ENCODE measurements at places on chromosomes 2 and 18. TPM values are rescaled to one million over a fixed set of nuclear protein-coding genes. Genes with fewer than 3 reads are reported as not detected.

- no peaks in the 10 kb centered on the region for H3K4me1 ChIP-seq
- DNase-seq, result no peak
- H3K4me3 ChIP-seq, result no peak overlapping the region
- no peak overlapping the region for H3K27ac ChIP-seq
- H3K27me3 ChIP-seq, result no peaks in the 10 kb centered on the region
- no peaks in the 10 kb centered on the region for H3K36me3 ChIP-seq
Measured at GRCh38 chr2:212711856-212712255, 173.3 kb upstream of the ERBB4 start.

GRCh38 chr2:200317975-200318374 is 11.5 kb downstream of the SPATS2L start:
- H3K4me1 ChIP-seq, result no peaks in the 10 kb centered on the region
- H3K27ac ChIP-seq, result no peak overlapping the region
- H3K36me3 ChIP-seq, result no peaks in the 10 kb centered on the region
- H3K27me3 ChIP-seq, result no peaks in the 10 kb centered on the region

GRCh38 chr2:239611222-239611795 is 210.5 kb upstream of the HDAC4 start:
- H3K36me3 ChIP-seq, result no peaks in the 10 kb centered on the region
- no peaks in the 10 kb centered on the region for H3K27me3 ChIP-seq
- peaks cover 10% of the 10 kb centered on the region for H3K4me1 ChIP-seq

DNA sequence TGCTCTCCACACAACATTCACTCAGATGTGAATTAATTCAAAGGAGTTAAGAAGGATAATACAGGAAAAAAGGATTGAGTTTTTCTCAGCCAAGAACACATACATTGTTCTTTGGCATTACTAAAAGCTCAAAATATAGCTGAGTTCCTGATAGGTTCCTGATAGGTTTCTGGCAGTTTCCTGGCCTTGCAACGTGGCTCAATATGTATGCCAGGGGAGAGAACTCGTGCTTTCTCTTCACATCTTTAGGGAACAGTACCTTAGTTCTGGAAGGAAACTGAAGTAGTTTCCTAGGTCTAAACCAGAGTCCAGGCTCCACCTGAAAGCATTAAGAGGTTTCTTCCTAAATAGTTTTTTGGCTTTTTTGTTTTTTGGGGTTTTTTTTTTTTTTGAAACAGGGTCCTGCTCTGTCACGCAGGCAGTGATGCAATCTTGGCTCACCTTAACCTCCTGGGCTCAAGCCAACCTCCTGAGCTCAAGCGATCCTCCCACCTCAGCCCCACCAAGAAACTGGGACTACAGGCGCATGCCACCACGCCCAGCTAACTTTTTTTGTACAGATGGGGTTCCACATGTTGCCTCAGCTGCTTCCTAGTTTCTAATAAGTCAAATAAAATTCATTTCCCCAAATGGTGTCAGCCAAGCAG is 42.8 kb downstream of the ESCO1 start:
- no peak for DNase-seq
- H3K27me3 ChIP-seq, result no peaks in the 10 kb centered on the region
- no peak overlapping the region for H3K27ac ChIP-seq
- H3K4me3 ChIP-seq, result no peak overlapping the region
- H3K36me3 ChIP-seq, result peaks cover 8% of the 10 kb centered on the region

- no peaks in the 10 kb centered on the region for H3K4me1 ChIP-seq
- no peak overlapping the region for H3K27ac ChIP-seq
Measured at GRCh38 chr2:62266433-62267038, 70.6 kb downstream of the B3GNT2 start.

DNA sequence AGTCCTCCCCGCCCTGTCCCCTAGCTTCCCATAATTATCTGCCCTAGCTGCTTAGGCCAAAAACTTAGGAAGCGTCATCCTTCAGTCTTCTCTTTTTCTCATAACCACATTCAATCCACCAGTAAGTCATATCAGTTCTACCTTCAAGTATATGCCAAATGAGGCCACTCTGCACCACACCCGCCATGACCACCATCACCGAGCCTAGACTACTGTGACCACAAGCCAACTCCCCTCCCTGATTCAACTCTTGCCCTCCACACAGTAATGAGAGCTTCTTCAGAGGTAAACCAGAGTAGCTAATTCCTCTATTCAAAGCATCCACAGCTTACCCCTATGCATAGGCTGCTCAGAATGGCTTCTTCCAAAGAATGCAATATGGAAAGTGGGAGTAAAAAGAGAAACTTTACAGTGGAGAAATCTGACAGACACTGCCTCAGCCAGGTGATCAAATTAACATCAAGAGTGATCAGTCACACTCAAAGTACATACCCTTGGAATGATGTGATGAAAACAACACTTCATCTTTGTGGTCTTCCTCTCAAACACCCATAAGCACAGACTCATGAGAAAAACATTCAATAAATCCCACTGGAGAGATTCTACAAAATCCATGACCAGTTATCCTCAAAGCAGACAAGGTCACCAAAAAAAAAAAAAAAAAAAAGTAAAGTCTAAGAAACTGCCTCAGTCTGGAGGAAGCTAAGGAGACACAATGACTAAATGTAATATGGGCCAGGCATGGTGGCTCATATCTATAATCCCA is 17.7 kb downstream of the MBOAT2 start:
- DNase-seq, result no peak
- H3K27me3 ChIP-seq, result no peaks in the 10 kb centered on the region
- H3K4me1 ChIP-seq, result no peaks in the 10 kb centered on the region
- H3K36me3 ChIP-seq, result no peaks in the 10 kb centered on the region

DNA sequence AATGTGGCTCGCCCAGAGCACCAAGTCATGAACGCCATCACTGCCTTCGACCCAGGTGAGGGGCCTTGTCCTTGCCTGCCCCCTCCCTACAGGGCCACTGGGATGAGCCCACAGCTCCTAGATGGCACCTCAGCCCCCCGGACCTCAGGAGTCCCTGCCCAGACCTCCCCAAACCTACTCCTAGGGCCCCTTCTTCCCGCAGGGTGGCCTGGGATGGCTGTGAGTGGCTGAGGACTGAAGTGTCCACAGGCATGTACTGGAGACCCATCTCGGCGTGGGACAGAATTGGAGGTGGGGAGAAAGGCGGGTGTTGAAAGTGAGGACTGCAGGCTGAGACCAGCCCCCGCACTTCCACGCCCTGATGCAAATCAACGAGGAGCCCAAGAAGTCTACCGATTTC is 2.8 kb upstream of the TUBB6 start:
- peaks cover 15% of the 10 kb centered on the region for H3K27me3 ChIP-seq
- DNase-seq, result no peak
- no peak overlapping the region for H3K4me3 ChIP-seq

- H3K27ac ChIP-seq, result peak overlapping the region; percentile 71
- peak overlapping the region; percentile 28 for H3K4me3 ChIP-seq
- peaks cover 43% of the 10 kb centered on the region for H3K4me1 ChIP-seq
- no peaks in the 10 kb centered on the region for H3K27me3 ChIP-seq
Measured at GRCh38 chr18:22346953-22347605, 70.6 kb downstream of the CTAGE1 start.

GRCh38 chr2:148745151-148745851 is 100.8 kb downstream of the EPC2 start:
- no peaks in the 10 kb centered on the region for H3K27me3 ChIP-seq
- DNase-seq, result no peak

DNA sequence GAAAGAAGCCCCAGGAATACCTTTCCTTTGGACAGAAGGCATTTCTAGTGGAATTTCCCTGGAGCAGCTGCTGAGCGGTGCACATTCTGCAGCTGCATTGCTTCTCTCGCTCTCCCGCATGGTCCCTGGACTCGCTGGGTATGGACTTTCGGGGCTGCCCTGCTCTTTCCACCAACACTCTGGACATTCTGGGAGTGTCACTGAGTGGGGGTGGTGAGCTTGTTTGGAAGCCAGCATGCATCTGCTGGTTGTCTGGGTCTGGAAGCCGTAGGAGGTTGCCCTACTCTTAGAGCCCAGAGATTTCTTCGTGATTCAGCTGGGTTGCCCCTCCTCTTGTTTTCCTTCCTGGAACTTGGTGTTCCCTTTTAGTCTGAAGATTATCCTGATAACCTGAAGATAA is 52.6 kb downstream of the TWIST2 start:
- DNase-seq, result no peak
- H3K4me3 ChIP-seq, result no peak overlapping the region
- H3K27ac ChIP-seq, result no peak overlapping the region

DNA sequence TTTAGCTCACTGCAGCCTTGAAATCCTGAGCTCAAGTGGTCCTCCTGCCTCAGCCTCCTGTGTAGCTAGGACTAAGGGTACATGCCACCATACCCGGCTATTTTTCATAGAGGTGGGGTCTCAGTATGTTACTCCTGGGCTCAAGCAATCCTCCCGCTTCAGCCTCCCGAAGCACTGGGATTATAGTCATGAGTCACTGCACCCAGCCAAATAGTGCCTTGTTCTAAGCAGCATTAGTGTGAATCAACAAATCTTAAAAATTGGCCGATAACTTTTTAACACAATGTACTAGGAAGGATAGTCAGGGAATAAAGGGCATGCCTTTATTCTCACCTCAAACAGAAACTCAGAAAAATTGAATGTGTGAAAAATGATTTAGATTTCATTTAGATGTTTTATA is 51.6 kb downstream of the XRCC5 start:
- no peak overlapping the region for H3K27ac ChIP-seq
- H3K36me3 ChIP-seq, result peaks cover 58% of the 10 kb centered on the region
- H3K4me3 ChIP-seq, result no peak overlapping the region
- no peak for DNase-seq
- H3K4me1 ChIP-seq, result no peaks in the 10 kb centered on the region
- no peaks in the 10 kb centered on the region for H3K27me3 ChIP-seq

- no peaks in the 10 kb centered on the region for H3K36me3 ChIP-seq
- H3K4me3 ChIP-seq, result no peak overlapping the region
- no peaks in the 10 kb centered on the region for H3K27me3 ChIP-seq
Measured at GRCh38 chr2:30631051-30631671, 176.1 kb downstream of the CAPN13 start.

DNA sequence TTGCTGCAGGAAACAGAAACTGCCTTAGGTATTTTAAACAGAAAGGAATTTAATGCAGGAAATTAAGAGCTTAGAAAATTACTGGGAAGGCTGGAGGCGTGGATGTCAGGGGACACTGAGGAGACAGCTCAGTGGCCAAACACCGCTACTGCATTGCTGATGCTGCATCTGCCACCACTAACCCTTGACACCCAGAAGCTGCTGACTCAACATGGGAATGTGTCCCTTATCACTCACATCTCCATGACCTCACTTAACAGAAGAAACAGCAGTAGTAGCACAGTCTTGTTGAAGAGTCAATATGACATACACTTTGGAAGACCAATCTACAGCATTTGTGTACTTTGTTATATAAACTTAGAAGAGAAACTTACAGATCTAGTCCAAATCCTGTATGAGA is 906.1 kb downstream of the SLC4A3 start:
- no peak for DNase-seq
- H3K4me3 ChIP-seq, result no peak overlapping the region

DNA sequence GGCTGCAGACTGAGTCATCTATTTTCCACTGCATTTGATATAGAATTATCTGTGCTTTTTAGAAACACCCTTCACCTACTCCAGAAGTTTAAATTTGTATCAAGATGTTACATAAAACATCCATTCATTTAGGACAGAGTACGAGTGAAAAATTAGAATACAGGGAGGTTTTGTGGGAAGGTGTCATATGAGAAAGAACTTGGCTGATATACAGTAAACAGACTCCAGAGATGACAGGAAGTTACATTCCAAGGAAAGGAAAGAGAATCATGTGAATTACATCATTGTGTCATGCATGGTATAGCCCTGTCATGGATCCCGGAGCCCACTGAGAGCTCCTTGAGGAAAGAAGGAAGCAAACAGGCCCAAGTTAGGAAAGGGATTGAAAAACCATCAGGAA is 341.5 kb upstream of the PKDCC start:
- no peak for DNase-seq
- H3K27ac ChIP-seq, result no peak overlapping the region
- H3K4me3 ChIP-seq, result no peak overlapping the region
- H3K27me3 ChIP-seq, result no peaks in the 10 kb centered on the region
- no peaks in the 10 kb centered on the region for H3K36me3 ChIP-seq
- H3K4me1 ChIP-seq, result no peaks in the 10 kb centered on the region

DNA sequence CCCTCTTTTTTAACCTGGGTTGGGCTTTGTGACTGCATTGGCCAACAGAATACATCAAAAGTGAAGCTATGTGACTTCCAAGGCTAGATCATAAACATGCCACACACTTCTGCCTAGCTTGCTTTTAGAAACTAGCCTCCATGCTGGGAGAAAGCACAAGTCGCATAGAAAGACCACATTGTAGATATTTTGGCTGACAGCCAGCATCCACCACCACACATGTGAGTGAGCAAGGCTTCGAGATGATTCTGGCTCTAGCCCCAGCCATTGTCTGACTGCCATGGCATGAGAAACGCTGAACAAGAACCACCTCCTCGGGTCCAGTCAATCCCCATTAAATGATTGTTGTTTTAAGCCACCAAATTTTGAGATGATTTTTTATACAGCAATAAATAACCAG is 66.8 kb upstream of the STPG4 start:
- no peak overlapping the region for H3K27ac ChIP-seq
- H3K27me3 ChIP-seq, result no peaks in the 10 kb centered on the region
- no peak for DNase-seq
- no peak overlapping the region for H3K4me3 ChIP-seq
- no peaks in the 10 kb centered on the region for H3K36me3 ChIP-seq

DNA sequence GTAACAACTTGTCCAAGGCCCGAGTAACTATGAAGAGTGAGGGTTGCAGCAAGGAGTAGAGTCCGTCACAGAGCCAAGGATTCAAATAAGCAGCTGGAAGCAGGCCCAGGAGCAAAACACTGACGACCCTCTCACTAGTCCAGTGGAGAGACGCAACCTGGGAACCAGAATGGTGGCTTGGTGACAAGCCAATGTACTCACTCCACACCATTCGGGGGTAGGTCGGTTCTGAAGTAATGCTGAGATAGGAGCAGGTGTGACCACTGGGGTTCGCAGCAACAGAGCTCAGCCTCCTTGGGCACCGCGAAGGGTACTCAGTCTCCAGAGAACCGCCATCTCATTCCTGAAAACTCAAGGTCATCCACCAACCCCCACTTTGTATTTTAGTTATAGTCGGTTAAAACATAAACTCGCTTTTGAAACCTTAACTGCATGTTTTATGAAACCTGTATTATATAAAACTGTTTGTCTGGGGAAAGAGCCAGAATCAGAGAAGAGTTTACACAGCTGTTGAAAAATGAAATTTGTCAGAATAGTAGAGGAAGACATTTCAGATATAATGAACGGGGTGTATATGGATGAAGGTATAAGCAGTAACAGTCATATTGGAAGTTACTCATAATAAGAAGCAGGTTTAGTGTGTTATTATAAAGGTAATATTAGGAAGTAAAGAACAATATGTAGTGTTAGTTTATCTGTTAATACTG is 8.6 kb downstream of the ANKRD62 start:
- H3K36me3 ChIP-seq, result no peaks in the 10 kb centered on the region
- peaks cover 4% of the 10 kb centered on the region for H3K27me3 ChIP-seq
- H3K4me1 ChIP-seq, result no peaks in the 10 kb centered on the region
- no peak overlapping the region for H3K27ac ChIP-seq
- DNase-seq, result no peak
- no peak overlapping the region for H3K4me3 ChIP-seq

- no peaks in the 10 kb centered on the region for H3K4me1 ChIP-seq
- H3K27me3 ChIP-seq, result no peaks in the 10 kb centered on the region
- no peaks in the 10 kb centered on the region for H3K36me3 ChIP-seq
- H3K27ac ChIP-seq, result no peak overlapping the region
Measured at GRCh38 chr2:40039549-40039948, 260.5 kb upstream of the THUMPD2 start.

- peaks cover 15% of the 10 kb centered on the region for H3K4me1 ChIP-seq
- peaks cover 8% of the 10 kb centered on the region for H3K36me3 ChIP-seq
- H3K27me3 ChIP-seq, result no peaks in the 10 kb centered on the region
- H3K4me3 ChIP-seq, result no peak overlapping the region
Measured at GRCh38 chr2:15298770-15299169, 262.4 kb downstream of the NBAS start.

Gene KCNK3
- not detected for total RNA-seq

Gene PLA2R1
- total RNA-seq, result not detected

Gene WDR54
- total RNA-seq, result 75.5 TPM

Gene MEX3C
- 69.8 TPM for total RNA-seq

Gene UGGT1
- 55.8 TPM for total RNA-seq

Gene DPP10
- total RNA-seq, result not detected

Data from CD8-positive, alpha-beta memory T cell (primary cell).